Stimulated activated CD8-positive, alpha-beta memory T cell treated with anti-CD3 and anti-CD28 coated beads, Interleukin-7, amount 100 ng/mL, for 4 hours (primary cell): ENCODE measurements at places on chromosomes 7 and 10.

DNA sequence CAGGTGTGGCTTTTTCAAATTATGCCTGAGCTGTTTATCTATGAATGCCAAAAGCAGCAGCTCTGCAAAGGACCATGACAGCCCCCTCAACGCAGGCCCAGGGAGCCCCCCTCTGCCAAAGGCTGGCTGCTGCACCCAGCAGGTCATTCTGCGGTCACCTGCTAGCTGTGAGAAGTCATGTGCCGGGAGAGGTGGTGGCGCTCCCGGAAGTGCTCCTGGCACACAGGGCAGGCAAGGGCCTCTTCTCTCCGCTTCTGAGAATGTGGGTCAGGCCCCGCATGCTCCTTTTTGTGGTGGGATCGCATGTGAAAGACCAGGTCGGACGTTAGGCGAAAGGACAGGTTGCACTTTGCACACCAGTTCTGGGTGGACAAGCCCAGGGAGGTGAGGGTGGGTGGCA is 16.4 kb downstream of the ZNF488 start:
- DNase-seq: no peak

DNA sequence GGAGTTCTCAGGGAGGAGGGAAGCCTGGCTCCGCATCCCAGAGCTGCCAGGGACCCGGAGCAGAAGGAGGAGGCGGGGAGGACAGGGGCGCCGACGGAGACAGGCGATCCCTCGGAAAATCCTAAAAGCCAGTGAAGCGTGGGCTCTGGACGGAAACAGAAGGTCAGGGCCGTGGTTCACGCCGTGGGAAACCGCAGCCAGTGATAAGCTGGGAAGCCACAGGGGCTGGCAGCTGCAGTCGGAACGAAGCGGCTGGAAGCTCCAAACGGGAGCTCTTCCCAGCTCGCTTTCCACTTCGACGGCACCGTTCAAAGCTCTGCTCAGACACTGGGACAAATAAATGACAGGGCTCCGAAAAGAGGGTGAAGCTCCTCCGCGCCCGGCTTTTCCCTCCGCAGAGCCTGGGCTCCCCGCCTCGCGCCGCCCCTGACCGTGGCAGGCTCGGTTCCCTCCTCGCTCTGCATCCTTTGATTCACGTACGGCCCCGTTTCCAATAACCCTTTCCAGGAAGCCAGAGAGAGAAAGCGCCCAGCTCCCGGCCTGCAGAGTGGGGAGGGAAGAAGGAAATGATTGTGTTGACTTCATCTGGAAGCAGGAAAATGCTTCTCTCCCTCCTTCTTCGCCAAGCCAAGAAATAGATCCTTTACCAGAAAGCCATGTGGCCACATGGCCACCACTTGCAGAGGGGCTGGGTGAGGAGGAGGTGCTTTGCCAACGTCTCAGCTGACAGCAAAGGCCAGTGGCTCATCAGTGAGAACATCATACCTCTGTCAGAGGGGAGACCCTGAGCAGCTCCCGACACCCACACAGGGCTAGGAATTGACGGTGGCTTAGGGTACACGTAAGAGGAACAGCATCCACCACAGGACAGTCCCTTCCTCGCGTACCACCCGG is 57.4 kb downstream of the ADRB1 start:
- DNase-seq: no peak

- no peak for DNase-seq
These were observed 79.6 kb upstream of the MTPN start for GRCh38 chr7:136056651-136057231.

- DNase-seq: no peak
These were observed 77.4 kb upstream of the RET start for GRCh38 chr10:42999385-43000020.

DNA sequence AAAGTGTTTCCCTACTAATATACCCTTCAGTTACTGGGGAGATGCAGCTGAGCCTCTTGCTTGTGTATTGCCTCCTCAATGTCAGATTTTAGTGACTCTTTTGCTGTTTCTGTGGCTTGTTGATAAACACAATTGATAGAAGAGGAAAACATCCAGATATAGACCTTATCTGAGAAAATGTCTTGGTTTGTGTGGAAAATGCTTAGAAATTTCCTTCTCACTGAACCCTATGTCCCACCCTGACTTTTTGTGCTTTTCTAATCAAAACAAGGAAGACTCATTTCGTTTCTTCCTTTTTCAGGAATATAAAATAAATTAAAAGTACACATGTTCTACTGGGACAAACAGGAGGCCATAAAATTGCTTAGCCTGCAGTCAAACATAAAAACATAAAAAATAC is 257.5 kb downstream of the PHF14 start:
- DNase-seq: no peak

- no peak for DNase-seq
These were observed 36.0 kb downstream of the DPYSL4 start for GRCh38 chr10:132222726-132223125.

DNA sequence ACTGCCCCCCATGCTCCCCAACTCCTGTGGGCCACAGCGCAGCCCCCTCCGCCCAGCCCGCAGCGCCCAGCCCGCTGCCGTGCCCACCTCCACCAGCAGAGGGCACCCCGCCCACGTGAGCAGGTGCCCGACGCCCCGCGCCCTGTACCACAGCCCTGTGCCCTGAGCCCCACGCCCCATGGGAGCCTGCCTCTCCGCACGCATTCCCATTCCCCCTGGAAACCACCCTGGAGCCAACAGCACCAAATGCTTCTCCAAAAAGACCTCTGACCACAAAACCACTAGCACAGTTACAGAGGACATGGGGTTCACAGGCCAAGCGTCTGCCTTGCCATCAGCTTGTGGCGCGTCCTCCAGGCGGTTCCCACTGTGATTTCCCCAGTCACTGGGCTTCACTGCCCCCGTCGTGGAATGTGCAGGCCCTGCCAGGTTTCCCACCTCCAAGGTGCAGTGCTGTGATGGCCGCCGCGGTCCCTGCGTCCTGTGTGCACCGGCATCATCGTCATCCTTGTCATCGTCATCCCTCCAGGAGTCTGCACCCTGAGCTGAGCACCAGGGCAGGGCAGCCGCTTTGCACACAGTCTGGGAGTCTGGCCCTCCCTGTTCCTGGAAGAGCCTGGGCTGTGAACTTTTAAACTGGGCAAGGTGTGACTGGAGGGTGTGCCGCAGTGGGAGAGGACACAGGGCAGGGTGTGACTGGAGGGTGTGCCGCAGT is 61.7 kb downstream of the PWWP2B start:
- no peak for DNase-seq

- no peak for DNase-seq
These were observed 492.9 kb downstream of the PTPRN2 start for GRCh38 chr7:158094671-158095226.

DNA sequence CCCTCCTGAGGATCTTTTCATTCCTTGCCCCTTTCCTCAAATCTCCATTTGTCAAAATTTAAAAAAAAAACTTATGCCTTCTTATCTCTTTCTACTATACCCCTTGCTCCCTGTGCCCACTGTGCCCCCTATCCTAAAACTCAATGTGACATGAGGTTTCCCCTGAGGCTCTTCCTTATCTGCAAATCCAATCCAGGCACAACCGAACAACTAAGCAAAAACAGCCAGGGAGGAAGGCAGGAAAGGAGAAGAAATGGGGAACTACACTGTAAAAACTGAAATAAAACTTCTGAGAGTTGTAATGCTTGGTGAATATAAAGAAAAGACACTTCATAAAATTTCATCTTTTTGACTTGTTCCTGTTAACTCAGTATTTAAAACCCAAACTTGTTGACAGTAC is 54.2 kb downstream of the CRPPA start:
- no peak for DNase-seq

DNA sequence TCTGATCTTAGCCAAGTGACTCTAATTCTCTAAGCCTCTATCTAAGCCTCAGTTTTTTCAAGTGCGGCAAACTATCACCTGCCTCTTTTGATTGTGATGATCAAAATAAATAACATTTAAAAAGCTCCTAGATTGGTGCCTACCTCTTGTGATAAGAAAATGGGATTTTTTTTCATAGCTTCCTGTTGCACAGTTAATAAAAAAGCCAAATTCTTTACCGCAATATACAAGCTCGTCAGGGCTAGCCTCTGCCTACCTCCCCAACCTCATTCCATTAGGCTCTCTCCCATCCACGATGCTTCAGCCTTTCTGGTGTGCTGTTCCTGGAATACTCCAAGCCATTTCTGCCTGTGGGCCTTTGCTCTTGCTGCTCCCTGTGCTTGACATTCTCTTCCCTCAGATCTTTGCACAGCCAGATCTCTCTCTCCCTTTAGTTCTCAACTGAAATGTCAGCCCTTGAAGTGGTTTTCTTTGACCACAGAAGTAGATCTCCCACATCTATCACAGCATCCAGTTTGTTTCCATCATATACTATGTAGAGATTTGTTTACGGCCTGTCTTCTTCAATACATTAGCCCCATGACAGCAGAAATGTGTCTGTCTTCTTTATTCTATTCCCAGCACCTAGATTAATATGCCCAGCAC is 48.8 kb downstream of the SFR1 start:
- no peak for DNase-seq

- no peak for DNase-seq
These were observed 159.7 kb downstream of the GNAI1 start for GRCh38 chr7:80294346-80294745.

DNA sequence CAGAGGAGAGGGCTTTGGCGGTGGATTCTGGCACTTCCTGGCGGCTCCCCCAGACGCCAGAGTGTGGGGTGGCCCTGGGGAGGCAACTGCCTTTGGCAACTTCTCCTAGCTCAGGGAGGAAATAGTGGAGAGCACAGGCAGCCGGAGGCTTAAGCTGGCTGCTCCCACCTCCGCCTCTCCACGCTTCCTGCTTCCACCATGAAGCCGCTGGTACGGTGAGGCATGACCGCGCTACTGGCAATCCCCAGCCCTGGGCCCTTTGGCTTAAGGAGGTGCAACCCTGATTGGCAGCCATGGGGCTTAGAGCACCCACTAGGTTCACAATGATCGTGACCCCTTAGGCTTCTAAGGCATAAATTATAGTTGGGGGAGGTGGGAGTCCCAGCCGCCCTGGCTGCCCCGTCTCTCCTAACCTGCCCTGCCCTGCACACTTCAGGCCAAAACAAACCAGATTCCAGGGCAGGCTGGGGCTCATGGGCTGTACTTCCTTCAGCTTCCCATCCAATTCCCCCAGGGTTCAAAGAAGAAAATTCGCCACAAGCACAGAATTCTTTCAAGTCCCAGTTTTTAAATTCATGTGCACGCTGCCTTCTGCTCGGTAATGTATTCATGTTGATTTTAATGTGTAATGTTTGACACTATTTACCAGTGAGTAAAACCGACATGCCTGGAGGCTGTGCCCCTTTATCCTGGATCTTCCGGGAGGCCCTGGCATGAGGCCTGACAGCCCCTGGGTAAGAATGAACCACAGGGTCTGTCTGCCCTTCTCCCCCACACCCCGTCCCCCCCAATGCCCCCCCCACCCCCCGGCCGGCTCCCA is 90.7 kb upstream of the LRRC4 start:
- DNase-seq: no peak

DNA sequence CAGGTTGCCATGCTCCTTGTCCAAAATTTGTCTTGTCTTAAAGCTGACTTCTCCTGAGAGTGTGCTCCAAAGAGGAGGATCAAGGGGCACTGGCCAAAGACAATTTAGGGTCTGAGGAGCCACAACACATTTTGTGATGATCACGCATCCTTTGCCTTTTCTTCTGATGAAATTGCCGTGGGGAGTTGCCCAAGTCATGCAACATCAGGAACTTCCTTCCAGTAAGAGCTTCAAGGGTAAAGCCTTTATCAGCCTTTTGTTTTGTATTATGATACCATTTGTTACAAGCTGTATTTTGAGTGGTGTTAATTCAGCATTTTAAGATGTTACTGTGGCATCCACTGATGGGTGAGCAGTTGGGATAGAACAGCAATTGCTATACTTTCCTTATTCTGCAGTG is 131.2 kb upstream of the MKI67 start:
- no peak for DNase-seq

DNA sequence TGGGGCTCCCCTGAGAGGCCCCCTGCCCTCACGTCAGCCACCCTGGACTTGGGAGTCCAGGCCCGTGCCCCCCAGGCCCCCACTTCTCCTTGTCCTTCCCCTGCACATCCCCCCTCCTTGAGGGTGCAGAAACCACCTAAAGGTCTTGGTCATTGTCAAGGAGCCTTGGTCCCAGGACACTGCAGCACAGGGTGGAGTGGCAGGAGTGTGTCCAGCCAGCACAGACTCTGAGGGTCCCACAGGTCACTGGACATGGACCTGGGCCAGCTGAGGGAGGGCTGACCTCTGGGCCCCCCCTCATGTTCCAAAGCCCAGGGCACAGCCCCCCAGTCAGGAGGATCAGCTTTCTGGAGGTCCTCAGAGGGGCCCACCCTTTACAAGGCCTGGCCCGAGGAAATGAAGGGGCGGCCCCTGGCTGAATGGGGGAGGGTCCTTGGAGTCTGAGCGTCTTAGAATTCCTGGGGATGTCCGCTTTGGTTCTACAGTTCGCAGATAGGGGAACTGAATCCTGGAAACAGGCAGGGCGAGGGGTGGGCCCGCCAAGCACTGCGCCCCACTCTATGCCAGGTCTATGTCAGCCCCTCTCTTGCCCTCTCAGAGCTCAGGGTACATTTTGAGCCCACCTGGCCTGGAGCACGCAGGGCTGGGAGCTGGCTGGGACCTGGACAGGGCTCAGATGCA is 54.0 kb downstream of the PWWP2B start:
- no peak for DNase-seq

GRCh38 chr10:52652431-52653262 is 119.9 kb downstream of the MBL2 start:
- DNase-seq: no peak

DNA sequence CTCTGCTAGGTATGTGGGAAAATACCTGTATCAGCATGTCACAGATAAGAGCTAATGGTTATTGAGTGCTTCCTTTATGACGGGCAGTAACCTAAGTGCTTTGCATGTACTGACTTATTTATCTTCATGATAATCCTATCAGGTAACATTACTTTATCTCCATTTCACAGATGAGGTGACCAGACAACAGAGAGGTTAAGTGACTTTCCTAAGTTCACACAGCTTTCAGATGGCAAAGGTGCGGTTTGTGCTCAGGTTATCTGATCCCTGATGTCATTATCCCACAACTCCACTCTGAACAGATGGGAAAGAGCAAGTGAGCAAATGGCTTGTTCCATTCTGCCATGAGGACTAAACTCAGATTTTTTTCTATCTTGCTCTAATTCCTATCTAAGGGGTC is 217.0 kb upstream of the PODXL start:
- DNase-seq: no peak

- no peak for DNase-seq
These were observed 303.5 kb downstream of the PAXIP1 start for GRCh38 chr7:154699417-154699816.
